Glomerular endothelial cell (primary cell): ENCODE measurements at places on chromosomes 7 and 10. TPM values are rescaled to one million over a fixed set of nuclear protein-coding genes. Genes with fewer than 3 reads are reported as not detected.

- no peak for DNase-seq
These were observed 496.9 kb upstream of the CELF2 start for GRCh38 chr10:10520491-10521385.

- DNase-seq: no peak
These were observed 611 bp downstream of the NDUFA5 start for GRCh38 chr7:123557016-123557397.

DNA sequence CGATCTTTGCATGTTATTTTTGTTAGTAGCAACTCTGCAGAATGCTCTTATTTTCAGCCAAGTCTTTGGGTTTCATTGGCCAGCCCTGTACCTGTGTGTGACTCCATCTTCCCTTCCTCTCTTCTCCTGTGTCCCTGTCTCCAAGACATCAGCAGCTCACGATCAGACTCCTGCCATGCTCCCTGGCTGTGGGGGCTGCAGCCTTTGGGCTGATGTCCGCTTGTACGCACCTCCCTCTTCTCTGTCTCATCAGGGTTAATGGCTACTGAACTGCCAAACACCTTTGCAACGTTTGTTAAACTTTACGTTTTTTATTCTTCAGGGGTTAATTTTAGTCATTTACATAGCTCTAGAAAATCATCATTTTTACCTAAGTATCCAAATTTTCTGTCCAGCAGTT is 103.5 kb upstream of the RET start:
- no peak for DNase-seq

DNA sequence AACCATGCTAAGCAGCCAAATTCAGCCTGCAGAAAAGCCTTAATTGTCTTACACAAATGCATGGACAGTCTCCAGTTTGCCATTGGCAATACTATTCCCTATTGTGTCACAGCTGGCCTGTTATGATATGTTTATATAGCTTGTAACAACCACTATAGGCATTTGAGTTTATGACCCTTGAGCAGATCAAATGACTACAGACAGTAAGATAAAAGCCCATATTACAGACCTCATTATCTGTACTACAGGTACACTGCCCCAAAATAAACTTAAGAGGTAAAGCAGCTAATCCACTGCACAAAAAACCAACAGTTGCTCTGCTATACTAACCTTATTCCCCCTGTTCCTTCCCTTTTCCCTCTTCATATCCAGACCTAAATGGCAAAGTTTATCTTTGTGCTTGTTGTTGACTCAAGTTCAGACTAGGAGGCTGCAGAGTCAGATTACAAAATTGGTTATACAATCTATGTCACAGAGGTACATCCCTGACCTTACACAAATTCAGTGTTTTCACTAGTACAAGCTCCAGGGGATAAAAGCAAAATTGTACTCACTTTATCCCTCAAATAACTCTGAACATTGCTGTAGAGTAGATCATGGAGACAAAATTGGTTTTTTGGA is 218.4 kb downstream of the GRM8 start:
- DNase-seq: no peak

DNA sequence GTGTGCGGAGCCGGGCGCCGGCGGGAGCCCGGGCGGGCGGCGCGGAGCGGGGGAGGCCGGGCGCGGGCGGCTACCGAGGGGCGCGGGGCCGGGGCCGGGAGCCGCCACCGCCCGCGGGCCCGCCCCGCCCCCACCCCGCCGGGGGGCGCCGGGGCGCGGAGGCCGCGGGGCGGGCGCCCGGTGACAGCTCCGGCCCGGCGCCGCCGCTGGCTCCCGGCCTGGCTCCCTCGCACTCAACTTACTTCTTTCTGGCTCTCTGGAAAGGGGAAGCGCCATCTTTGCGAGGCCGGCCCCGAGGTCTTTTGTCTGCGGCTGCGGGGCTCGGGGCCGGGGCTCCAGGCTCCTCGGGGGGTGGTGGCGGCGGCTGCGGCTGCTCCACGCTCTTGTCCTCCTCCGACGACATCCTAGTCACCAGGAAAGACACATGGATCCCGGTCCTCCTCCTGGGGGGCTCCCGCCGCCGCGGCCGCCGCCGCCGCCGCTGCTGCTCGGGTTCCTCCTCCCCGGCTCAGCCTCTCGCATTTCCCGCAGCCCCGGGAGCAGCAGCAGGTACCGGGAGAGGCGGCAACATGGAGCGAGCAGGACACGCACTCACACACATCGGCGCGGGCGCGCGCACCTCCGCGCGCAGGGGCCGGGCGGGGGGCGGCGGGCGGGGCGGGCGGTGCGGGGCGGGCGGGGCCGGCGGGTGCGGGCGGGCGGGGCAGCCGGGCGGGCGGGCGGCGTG is at the start of gene KMT2C:
Gene KMT2C (minus strand): TSS at position 620 of the 727 bp plus-strand sequence. CDS start 217 bp downstream, at position 403.
- no peak for DNase-seq

- DNase-seq: no peak
These were observed 276.0 kb downstream of the ARL4A start for GRCh38 chr7:12963435-12963834.

The PVRIG gene
- total RNA-seq: 0.12 TPM in 1 of 2 replicates, not detected in the other

The SLC13A4 gene
- total RNA-seq: not detected in 2 replicates

The AQP1 gene
- 0.82 and 6.9 TPM in 2 replicates for total RNA-seq

The TMEM273 gene
- 6.5 and 11.6 TPM in 2 replicates for total RNA-seq
